Stimulated activated CD4-positive, alpha-beta T cell treated with anti-CD3 and anti-CD28 coated beads, TNF-alpha, amount 100 ng/mL, for 4 hours (primary cell): ENCODE measurements at places on chromosomes 2 and 18.

DNA sequence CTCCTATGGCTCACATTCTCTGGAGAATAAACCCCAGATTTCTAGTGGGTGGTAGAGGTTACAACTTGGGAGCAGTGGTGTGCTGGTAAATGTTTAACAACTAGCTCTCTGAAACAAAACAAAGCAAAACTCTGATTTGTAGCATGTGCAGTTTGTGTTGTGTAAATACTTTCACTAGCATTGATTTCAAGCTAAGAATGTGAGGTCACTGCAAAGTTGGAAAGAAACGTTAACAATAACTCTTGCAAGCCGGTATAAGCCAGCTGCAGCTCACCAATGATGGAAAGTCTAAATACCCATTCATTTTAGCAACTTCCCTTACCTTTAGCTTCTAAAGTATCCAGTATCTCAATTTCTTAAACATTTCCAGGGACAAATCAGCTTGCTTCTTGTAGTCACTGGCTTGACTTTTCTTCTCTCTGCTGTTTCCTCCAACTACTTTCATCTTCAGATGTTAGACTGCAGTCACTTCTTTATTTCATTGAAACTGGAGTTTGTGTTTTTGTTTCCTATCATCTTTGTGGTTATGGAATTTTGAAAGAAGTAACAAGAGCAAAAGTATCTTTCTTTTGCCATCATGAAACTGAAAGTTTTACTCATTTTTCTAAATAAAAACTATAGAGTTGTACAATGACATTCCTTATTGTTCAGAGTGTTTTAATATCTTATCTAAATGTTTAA, 140.2 kb downstream of the PLCL1 start:
- no peak for DNase-seq

DNA sequence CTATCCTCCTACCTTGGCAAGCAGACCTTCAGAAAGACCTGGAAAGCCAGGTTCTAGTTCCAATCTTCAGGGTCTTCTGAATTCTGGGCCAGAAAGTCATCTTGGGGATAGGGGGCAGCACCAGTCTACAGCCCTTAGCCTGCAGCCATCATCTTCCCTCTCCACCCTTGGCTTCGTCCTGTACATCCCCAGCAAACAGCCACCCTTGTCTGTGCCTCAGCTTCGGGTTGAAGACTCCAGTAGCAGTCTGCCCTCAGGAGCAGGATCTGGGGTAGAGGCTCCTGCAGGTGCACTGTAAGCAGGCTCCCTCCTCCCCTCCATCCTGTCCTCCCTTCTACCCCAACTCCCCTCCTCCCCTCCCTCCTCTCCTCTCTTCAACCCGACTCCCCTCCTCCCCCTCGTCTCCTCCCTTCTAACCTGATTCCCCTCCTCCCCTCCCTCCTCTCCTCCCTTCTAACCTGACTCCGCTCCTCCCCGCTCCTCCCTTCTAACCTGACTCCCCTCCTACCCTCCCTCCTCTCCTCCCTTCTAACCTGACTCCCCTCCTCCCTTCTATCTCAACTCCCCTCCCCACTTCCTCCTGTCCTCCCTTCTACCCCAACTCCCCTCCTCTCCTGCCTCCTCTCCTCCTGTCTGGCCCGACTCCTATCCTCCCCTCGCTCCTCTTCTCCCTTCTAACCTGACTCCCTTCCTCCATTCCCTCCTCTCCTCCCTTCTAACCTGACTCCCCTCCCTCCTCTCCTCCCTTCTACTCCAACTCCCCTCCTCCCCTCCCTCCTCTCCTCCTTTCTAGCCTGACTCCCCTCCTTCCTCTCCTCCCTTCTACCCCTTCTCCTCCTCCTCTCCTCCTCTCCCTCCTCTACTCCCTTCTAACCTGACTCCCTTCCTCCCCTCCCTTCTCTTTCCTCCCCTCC, 90.1 kb upstream of the SMAD2 start:
- no peak for DNase-seq

DNA sequence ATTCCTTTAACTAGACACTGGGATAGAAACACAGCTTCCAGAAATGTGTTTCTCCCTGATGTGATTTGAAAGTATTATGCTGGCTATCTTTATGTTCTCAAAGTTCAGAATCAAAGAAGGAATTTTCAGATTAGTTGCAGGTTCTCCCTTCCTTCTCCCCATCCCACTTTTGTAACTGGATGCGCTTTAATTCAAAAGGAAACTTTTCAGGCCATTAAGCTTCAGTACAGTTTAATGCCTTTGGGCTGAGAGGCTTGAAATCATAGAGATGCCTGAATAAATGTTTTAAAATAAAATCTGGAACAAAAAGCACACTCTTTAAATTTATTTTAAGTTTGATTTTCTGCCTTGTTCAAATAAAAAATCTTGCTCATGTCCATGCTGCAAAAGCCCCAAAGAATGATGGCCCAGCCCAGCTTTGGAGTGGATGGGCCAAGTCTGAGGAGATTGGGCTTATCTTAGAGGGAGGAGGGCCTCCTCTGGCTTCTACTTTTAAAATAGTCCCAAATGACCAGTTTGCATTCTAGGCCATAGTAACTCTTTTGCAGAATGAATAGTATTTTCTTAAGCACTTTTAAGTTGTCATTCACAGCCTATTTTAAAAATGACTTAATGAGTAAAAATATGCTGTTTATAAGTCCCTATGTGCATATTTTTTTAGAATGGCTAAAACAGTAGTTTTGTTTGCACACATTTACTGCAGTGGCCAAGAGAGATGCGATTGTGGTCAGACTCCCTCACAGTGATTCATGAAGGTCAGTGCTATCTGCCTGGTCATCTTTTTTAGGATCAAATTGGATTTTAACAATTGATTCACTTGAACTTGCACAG, 129.2 kb downstream of the MTX2 start:
- DNase-seq = no peak

- no peak for DNase-seq
These were observed 15.3 kb upstream of the ACOXL start for GRCh38 chr2:110716959-110717645.

DNA sequence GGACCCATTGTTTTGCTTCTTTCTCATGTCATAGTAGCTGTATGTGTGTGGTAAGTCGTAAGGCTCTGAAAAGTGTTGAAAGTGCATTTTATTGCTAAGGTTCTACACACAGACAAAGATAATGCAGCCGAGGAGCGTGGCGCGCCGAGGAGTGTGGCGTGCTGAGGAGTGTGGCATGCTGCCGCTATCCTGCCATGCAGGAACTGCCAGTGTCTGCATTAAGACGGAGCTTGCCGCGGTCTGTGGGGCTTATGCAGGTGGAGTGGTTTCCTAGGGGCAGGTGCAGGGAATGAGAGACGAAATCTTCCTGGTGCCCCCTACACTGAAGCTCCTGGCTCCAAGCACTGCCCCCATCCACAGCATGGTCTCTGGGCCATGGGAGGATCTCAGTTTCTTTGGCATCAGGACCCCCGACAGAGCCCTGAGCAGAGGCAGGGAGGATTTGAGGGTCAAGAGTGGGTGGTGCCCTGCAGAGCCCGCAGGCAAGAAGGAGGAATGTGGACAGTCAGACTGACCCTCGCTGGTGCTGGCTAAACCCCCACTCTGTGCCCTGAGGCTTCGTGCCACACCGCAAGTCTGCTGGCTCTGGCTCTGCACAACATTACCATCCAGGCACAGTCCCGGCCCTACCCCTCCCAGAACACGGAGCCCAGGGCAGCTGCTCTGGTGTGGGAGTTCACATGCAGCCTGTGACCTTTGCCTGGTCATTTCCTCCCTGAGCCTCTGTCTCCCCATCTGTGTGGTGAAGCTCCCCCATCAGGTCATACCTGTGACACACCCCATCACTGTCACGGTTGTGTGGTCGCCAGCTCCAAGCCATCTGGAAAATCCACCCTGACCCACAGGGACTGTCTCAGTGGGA, 3.2 kb downstream of the SNED1 start:
- no peak for DNase-seq

- no peak for DNase-seq
These were observed 269.3 kb upstream of the ID2 start for GRCh38 chr2:8412586-8412985.

DNA sequence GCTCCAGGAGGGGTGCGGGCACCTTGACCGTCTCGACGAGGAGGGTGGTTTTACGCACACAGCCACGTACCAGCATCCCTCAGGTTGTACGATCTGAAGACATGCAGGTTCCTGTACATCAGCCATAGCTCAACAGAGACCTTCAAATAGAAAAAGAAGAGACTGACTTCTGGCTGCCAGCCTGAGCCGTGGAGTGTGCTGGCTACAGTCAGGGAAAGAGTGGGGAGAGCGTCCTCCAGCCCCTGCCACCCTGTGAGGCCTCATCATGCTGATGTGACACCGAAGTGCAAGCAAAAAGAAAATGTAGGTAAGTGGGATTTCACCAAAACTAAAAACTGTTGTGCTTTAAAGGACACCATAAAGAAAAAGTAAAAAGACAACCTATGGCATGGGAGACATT, 47.0 kb downstream of the ADI1 start:
- no peak for DNase-seq
